NCI-H187 (cell line): ENCODE measurements at places on chromosomes 13 and 19.

GRCh38 chr19:1173845-1174809 is at the start of gene SBNO2:
TSS of gene SBNO2 (minus strand) at chr19:1174268. CDS start at chr19:1154276, 19,992 bp downstream.
- DNase-seq: peak; percentile 88

DNA sequence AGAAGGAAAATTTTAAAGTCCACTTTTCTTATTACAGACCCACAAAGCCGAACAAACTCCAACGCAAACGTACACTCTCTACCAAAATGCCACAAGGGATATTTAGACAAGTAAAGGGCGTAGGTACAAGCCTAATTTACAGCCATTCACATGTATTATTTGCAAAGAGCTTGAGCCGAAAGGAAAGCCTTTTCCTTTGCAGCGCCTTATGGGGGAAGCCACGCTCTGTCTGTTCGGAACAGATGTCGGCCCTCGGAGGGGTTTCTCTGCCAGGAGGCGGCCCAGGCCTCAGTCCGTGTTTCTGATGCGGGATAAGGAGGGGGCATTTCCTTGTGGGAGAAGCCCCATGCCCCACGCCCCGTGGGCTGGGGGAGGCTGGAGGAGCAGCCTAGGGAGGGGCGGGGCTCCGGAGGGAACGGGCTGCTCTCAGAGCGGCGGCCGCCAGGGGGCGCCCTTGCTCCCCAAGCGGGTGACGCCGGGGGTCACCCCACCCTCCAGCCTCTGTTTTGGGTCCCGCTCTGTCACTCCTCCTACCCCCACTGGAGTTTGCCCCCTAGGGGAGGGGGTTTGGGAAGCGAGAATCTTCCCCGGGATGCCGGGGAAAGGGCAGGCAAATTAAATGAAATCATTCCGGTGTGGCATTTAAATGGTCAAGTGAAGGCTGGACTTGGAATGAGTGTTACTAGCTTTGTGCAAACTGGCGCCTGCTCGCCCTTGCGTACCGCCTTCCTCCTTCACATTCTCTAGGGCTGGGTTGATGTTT is 2.9 kb downstream of the HTR2A start:
- no peak for DNase-seq

DNA sequence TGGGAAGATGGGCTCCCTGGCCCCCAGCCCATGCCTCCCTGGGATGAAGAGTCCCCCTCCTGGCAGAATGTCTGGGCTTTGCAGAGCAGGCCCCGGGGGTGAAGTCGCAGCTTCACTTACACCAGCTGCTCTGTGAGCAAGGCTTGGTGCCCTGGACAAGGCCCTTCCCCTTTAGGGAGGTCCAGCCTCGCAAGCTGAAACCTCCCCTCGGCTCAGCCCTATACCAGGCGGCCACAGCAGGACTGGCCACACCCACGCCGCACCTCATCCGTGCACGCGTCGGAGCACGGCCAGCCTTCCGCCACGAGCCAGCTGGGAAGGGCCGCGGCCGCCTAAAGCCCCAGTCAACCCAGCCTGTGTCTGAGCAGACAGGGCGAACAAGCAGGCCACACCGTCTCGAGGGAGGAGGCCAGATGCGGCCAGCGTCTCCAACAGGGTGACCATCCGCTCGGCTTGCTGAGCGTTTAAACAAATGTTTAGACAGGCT is 83.2 kb upstream of the MCF2L start:
- DNase-seq: peak; percentile 69

- no peak for DNase-seq
These were observed 19.9 kb downstream of the TMED1 start for GRCh38 chr19:10815969-10816644.

GRCh38 chr13:24275041-24275440 is 34.3 kb upstream of the C1QTNF9 start:
- no peak for DNase-seq

GRCh38 chr13:101139081-101139480 is 277.2 kb downstream of the NALCN start:
- DNase-seq: no peak

DNA sequence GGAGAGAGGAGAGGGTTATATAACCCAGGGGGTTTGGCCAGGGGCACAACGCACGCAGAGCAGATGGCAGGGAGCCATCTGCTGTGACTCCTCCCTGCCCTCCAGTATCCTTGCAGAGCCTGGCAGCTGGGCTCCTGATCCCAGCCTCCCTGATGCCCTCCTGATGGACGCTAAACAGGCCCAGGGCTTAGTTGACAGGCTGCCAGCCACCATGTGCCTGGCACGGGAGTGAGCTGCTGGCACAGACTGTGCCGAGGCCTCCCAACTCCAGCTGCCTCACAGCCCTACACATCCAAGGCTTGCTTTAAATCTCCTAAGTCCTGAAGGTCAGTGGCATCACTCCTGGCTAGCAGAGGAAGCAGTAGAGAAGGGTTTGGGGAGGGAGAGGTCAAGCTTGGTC is 16.7 kb downstream of the SYDE1 start:
- no peak for DNase-seq

DNA sequence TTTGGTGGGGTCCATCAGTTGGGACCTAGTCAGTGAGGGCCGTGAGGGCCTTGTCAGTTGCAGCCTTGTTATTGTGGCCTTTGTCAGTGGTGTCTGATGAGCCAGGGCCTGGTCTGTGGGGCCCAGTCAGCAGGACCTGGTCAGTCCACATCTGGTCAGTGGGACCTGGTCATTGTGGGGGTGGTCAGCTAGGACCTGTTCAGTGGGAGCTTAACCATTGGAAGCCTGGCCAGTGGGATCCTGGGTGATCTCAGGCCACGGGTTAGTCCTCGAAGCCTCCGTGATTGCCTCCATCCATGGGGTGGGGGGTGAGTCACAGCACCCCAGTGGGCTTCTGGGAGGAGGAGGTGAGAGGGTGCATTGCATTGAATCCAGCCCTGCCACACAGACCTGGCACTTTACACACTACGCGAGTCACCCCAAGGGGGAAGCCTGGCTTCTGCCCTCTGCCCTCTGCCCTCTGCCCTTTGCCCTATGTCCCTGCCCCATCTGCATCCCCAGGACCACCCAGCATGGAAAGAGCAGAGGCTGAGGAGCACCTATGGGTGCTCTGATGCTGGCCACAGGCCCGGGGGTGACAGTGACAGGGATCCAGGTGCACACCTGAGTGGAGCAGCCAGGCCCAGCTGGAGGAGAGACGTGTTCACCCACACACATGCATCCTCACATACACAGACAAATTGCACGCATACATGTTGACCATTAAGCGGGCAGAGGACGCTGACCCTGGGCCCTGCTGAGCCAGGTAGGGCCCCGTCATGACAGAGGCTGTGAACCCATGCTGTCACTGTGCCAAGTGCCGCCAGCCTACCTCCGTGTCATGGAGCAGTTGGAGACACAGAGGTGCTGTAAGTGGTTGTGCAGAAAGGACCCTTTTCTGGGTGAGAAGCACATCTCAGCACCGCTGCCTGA is 59.8 kb upstream of the TPM4 start:
- no peak for DNase-seq

GRCh38 chr13:20351281-20352022 is 119.3 kb upstream of the GJB6 start:
- no peak for DNase-seq

- DNase-seq: no peak
These were observed at the start of gene SSC5D for GRCh38 chr19:55487924-55488687. TSS of gene SSC5D (plus strand) at chr19:55488436. CDS start at chr19:55488590, 154 bp downstream.

DNA sequence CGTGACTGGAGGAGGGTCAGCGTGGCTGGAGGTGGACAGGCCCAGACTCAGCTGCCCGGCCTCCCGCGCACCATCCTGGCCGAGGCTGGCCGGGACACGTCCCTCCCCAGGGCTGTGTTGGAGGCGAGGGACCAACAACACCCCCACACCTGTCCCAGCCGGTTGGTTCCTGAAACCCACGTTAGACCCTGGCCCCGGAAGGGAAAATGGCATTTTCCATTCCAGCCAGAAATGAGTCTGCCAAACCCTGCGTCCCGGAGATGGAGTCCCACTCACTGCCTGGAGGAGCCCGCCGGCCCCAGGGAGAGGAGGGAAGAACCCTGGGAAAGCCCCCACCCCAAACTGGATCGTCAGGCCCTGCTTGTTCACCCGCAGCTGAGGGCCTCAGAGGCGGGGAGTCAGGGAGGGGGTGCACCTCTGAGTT is 4.8 kb upstream of the WDR18 start:
- DNase-seq: no peak

DNA sequence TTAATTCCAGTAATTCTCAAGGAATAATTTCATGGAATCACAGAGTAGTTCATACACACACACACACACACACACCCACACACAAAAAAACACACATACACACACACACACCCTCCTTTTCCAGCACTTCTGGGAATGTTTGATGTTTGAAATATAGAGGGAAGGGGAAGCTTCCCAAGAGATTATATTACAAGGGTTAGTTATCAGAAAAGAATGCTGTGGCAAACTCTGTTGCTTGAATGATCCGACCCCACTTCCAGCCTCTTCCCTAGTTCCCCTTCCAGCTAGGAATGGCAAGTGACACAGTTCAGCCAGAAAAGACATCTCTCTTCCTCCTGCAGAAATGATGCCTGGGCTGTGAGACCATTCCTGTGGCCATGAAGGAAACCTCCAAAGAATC is 49.9 kb downstream of the KCTD12 start:
- DNase-seq: no peak

GRCh38 chr13:39942552-39943273 is 287.3 kb downstream of the COG6 start:
- DNase-seq: peak; percentile 18

DNA sequence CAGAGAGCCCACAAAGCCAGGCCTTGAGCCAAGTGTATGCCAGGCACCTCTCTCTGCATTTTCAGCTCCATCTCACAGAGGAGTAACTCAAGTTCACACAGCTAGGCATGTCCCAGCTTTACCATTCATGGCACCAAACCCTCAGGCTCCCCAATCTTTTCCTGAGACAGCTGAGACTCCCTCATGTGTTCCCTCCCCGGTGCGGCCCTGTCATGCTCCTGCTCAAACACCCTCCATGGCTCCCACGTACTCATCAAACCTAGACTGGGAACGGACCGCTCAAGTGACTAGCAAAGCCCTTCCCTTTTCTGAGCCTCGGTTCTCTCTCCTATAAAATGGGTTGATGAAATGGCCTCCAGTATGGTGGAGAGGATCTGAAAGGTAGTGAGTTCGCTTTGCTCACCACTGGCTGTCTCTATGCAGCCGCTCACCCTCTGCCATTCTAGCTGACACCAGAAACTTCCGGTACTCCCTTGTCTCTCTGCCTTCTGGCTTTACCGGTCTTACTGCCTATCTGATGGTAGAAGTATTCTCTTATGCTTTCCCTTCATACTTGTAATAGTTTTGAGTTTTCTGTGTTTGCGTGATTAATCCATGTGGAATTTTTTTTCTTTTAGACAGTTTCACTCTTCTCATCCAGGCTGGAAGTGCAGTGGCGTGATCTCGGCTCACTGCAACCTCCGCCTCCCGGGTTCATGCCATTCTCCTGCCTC is 7.8 kb upstream of the SLC44A2 start:
- DNase-seq: no peak

GRCh38 chr13:107138486-107138885 is 570.5 kb upstream of the ARGLU1 start:
- no peak for DNase-seq

GRCh38 chr19:21023901-21024300 is 3.4 kb downstream of the ZNF430 start:
- DNase-seq: no peak

GRCh38 chr19:53868091-53868891 is 608 bp downstream of the MYADM start:
- no peak for DNase-seq

GRCh38 chr13:37690361-37690760 is 91.8 kb upstream of the POSTN start:
- no peak for DNase-seq

- no peak for DNase-seq
These were observed 11.1 kb downstream of the LYL1 start for GRCh38 chr19:13091400-13092157.
